ENCODE measurements at places on chromosomes 4 and X. TPM values are rescaled to one million over a fixed set of nuclear protein-coding genes. Genes with fewer than 3 reads are reported as not detected.

The MAGEB10 gene
- not detected for polyA plus RNA-seq

The TMEM35A gene
- polyA plus RNA-seq = 2.7 TPM

The AKAP14 gene
- not detected for polyA plus RNA-seq

The DCHS2 gene
- 0.31 TPM for polyA plus RNA-seq

The SLC6A14 gene
- polyA plus RNA-seq = 2.8 TPM

The PNMA6A gene
- 0.44 TPM for polyA plus RNA-seq

The GUCY1A1 gene
- 4.1 TPM for polyA plus RNA-seq

The ETDA gene
- not detected for polyA plus RNA-seq

The PLAC1 gene
- polyA plus RNA-seq = not detected

The UGT2A1 gene
- polyA plus RNA-seq = not detected

The RHOXF2 gene
- polyA plus RNA-seq = not detected

The SATL1 gene
- not detected for polyA plus RNA-seq

The SMPX gene
- polyA plus RNA-seq = 2.2 TPM

The PAGE2B gene
- polyA plus RNA-seq = not detected

The FAM53A gene
- 2.8 TPM for polyA plus RNA-seq

The NDNF gene
- polyA plus RNA-seq = 0.68 TPM

The KDR gene
- 1.7 TPM for polyA plus RNA-seq

The PPA2 gene
- 96.2 TPM for polyA plus RNA-seq

The MAOB gene
- polyA plus RNA-seq = 16.0 TPM

The MAGEA12 gene
- polyA plus RNA-seq = not detected

The GPR143 gene
- polyA plus RNA-seq = 2.3 TPM

The AR gene
- polyA plus RNA-seq = 0.76 TPM

The MAMLD1 gene
- polyA plus RNA-seq = 1.7 TPM

The HERC6 gene
- 4.4 TPM for polyA plus RNA-seq

The NMU gene
- polyA plus RNA-seq = 0.56 TPM

The VCX3A gene
- polyA plus RNA-seq = 0.50 TPM

The MAGEA4 gene
- polyA plus RNA-seq = not detected

The GAGE12H gene
- polyA plus RNA-seq = not detected

The EPGN gene
- 1.8 TPM for polyA plus RNA-seq

The XKRX gene
- 0.63 TPM for polyA plus RNA-seq

The TRIM61 gene
- polyA plus RNA-seq = 0.25 TPM

The CYBB gene
- polyA plus RNA-seq = 4.7 TPM

The PAGE4 gene
- polyA plus RNA-seq = not detected

The TCP11X2 gene
- not detected for polyA plus RNA-seq

The USP51 gene
- 0.44 TPM for polyA plus RNA-seq

The ARR3 gene
- polyA plus RNA-seq = not detected

The CEP135 gene
- 1.1 TPM for polyA plus RNA-seq

The CCDC120 gene
- 3.8 TPM for polyA plus RNA-seq

The YY2 gene
- 0.25 TPM for polyA plus RNA-seq

The NUDT9 gene
- polyA plus RNA-seq = 19.7 TPM

The AFAP1 gene
- polyA plus RNA-seq = 4.1 TPM

The FMR1NB gene
- polyA plus RNA-seq = not detected

The AREG gene
- 4.3 TPM for polyA plus RNA-seq

The IL3RA gene
- 6.4 TPM for polyA plus RNA-seq

The XK gene
- polyA plus RNA-seq = 2.2 TPM

The GAGE2A gene
- polyA plus RNA-seq = not detected

The FGD1 gene
- 3.1 TPM for polyA plus RNA-seq

The FATE1 gene
- not detected for polyA plus RNA-seq

The TREX2 gene
- polyA plus RNA-seq = 0.62 TPM

The PNMA5 gene
- 0.05 TPM for polyA plus RNA-seq

The TMSB15A gene
- polyA plus RNA-seq = not detected
